ENCODE measurements at places on chromosomes 2 and 18.
A peak's percentile ranks its signal among the peaks of the same experiment; 100 is the strongest.

GRCh38 chr18:58344861-58345463, 283.9 kb downstream of the ALPK2 start:
- no peak for DNase-seq

- peak; percentile 8 for DNase-seq
These were observed 894.0 kb downstream of the DCDC2C start for GRCh38 chr2:4597400-4597799.

- no peak for DNase-seq
These were observed 268.7 kb downstream of the GLI2 start for GRCh38 chr2:121004359-121004758.

GRCh38 chr2:191845248-191845715, 1.6 kb downstream of the CAVIN2 start:
- DNase-seq, result no peak

- no peak for DNase-seq
These were observed 39.8 kb upstream of the ITPRID2 start for GRCh38 chr2:181851726-181852125.

- no peak for DNase-seq
These were observed 68.3 kb upstream of the PGAP1 start for GRCh38 chr2:196994764-196995163.

- DNase-seq, result no peak
These were observed 19.7 kb downstream of the CCDC102B start for GRCh38 chr18:68817584-68817983.

DNA sequence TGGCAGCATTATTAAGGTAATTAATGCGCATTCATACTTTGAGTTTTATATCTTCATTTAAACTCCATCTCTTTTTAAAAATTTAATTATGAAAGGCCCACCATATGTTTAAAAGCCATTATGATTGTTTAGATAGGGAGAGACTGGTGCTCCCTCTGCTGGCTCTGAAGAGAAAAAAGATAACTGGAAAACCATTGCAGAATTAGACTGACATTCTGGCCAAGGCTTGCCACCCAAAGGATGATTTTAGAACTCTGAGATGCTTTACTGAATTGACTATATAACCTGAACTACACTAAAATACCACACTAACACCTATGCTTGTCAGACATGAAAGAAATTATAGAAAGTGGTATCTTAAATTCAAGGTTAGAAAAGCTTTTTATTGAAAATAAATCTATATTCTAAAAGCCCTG, 127.6 kb upstream of the SPOPL start:
- peak; percentile 48 for DNase-seq

GRCh38 chr18:24408496-24408895, 10.9 kb upstream of the OSBPL1A start:
- DNase-seq, result no peak

DNA sequence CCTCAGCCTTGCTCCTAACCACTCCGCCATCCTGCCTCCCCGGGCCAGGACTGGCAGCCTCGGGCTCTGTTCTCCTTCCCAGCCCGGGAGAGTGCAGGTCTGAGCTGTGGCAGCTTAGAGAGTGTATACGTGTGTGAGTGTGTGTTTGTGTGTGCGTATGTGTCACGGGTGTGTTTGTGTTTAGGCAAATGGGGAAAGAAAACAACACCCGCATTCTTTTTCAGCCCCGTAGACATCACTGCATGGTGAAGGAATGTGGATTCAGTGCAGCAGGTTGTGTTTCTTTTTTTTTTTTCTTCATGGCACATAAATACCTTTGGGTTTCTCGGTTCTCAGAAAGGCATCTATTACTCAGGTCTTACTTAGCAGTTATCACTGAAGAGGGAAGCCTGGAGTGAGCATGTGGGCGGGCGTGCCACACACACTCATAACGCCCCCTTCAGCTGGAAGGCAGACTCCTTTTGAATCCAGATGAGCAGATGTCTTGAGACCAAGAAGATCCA, 44.2 kb downstream of the GLI2 start:
- peak; percentile 89 for DNase-seq

DNA sequence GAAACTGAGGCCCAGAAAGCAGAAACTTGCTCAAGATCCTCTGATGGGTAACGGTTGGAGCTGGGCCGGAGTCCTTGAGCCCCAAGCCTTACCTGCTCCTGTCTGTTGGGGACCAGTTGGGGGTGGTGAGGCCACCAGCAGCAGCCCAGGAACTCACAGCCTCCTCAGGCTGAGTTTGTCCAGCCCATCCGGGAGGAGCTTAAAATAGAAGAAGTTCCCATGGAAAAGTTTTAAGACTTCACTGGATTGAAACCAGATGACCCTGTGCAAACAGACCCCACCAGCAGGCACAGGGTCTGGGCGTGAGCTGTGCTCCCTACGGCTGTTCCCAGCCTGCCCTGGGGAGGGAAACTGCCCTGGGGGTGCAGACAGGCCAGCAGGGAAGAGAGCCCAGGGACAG, 40.6 kb upstream of the FOSL2 start:
- peak; percentile 44 for DNase-seq

DNA sequence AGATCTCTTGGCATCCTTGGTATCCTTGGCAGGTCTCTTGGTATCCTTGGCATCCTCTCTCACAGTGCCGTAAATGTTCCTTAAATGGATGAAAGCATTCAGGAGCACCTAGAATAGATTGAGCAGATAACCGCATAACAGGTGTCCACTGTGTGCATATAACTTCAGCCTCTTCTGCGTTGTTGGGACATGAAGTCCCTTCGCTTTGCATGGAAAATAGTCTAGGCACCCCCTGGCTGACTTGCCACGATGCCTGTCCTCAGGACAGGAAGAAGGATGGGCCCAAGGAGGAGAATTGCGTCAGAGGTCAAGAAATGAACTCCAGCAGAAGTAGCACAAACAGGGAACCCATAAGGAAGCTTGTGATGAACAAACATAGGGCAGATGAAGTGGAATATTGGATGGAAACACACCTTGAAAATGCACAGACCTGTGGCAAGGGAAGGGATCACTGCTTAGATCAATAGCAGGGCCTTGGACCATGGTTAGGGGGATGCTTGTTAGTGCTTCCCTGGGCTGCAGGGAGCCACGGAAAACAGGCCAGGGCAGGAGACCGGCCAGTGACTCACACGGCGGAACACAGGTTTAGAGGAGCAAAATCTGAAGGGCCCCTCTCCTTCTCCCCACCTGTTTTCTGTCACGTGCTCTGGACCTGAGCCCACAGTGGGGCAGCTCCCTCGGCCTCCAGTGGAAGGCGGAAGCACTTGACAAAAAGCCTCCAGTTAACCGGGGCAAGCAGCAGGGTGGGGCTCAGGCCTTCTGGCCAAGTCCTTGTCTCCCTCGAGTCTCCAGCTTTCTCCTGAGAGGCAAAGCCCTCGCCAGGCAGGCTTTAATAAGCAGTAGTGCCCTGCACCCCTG, 99.2 kb upstream of the ASAP2 start:
- DNase-seq, result no peak

DNA sequence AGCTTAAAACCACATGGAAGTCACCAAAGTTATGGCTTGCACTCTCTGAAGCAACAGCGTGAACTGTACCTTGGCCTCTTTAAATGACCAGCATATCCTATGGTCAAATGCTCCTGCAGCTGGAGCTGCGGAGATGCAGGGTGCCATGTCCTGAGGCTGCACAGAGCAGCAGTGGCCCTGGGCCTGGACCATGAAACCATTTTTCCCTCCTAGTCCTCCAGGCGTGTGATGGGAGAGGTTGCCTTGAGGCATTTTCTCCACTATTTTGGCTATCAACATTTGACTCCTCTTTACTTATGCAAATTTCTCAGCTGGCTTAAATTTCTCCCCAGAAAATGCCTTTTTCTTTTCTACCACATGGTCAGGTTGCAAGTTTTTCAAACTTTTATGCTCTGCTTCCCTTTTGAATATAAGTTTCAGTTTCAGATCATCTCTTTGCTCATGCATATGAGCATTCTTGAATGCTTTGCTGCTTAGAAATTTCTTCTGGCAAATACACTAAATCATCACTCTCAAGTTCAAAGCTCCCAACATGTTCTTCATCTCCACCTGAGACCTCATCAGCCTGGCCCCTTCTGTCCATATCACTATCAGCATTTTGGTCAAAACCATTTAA, 82.9 kb upstream of the TMEFF2 start:
- no peak for DNase-seq

DNA sequence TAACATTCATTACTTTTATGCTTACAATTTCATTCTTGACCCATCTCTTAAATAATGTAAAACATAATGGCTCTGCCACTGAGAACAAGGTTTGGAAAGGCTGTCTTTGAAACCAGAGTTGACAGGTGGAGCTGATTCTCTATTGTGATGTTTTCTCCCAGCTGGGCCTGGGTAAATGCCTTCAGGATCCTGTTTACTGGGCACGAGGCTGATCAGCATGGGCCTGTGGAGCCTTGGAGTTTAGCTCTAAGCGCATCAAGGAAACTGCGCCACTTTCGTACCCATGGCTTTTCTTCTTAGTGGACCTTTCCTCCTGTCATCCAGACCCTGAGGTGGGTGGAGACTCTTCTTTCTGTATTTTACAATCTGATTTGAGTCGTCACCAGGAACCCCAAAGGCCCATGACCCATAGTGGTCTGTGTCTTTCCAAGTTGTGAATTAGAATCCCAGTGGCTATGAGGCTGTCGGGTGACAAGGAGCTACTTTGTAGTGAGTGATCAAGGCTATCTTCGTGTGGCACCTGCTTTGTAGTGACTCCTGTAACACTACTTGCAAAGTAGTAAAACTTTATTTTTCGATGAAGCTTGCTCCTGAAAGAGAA, 123.1 kb downstream of the LPIN1 start:
- no peak for DNase-seq

DNA sequence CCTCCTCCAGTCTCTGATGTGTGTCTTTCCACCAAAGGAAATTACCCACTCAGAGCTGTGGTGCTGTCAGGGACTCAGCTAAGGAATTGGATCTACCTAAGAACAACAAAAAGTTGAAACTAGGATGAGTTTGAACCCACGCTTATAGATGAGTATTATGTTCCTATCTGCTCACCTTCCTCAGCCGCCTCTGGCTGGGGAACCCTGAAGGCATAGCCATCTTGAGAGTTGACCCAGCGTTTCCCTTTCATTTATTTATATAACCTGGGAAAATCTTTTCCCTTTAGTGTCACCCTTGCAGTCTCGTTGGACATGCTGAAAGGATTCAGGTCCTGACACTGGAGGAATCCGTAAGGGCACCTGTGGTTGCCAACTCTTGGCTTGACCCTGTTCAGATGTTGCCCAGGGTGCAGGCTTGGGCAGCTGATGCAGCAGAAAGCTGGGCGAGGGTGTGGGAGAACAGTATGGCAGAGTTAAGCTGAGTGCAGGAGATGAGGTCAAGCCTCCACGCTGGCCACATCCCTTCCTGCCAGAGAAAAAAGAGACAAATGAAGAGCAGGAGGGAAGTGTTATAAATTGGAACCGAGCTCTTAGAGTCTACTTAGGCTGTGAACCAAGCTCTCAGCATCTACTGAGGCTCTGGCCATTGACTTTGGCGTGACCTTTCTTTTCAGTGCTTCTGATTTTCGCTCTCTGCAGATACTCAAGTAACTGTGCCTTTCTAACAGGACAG, 1.9 kb downstream of the CDH20 start:
- DNase-seq, result no peak

DNA sequence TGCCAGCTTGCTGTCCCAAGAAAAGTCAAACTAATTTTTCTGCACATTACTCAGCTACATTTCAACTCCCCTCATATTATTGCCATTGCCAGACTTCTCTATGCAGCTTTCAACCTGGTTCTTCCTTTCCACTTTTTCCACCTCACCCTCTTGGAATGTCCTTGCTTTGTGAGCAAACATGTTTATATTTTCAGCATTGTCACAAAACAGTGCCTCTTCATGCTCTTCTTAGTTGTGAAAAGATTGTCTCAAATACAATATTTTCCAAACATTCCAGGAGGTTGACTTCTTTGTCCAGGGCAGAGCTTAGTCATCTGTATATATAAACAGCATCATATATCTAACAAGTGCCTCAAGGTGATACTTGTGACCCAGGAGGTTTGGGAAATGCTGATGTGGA, 803.3 kb upstream of the CELF4 start:
- no peak for DNase-seq

DNA sequence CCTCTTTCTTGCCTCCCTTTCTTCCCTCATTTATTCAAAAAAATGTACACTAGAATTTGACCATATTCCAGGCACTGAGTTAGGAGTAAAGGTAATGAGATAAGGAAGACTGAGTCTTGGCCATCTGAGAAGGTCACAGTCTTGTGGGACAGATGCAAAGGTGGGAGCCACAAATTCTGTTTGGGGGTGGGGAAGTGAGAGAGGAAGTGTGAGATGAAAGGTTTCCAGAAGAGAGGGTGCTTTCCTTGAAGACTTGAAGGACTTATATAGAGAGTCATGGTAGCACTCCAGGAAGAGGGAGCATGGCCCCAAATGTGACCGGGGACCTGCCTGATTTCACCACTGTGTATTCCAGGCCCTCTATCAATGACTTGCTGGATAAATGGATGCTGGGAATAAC, 320.6 kb downstream of the LPIN1 start:
- DNase-seq, result no peak

- no peak for DNase-seq
These were observed 954.2 kb upstream of the NRXN1 start for GRCh38 chr2:51986101-51986500.

GRCh38 chr2:134247679-134248078, 6.2 kb upstream of the MGAT5 start:
- DNase-seq, result no peak

DNA sequence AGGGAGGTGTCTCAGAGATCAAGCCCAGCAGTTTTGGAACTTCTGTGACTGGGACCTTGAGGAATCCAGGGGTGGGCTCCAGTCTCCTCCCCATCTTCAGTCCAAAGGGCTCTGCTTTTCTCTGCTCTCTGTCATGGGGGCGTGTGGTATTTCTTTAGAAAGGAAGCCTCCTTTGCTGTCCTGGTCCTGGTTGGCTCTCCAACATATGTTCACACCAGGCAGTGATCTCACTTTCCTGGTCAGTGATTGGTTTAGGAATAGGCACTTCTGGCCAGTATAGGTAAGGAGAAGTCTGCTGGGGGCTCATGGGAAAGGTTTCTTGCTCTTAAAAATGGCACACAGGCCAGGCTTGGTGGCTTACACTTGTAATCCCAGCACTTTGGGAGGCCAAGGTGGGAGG, 115.5 kb upstream of the HAAO start:
- no peak for DNase-seq

GRCh38 chr2:181810823-181811695, 80.5 kb upstream of the ITPRID2 start:
- DNase-seq, result peak; percentile 71

- no peak for DNase-seq
These were observed 871.9 kb downstream of the TSN start for GRCh38 chr2:122627388-122627787.

DNA sequence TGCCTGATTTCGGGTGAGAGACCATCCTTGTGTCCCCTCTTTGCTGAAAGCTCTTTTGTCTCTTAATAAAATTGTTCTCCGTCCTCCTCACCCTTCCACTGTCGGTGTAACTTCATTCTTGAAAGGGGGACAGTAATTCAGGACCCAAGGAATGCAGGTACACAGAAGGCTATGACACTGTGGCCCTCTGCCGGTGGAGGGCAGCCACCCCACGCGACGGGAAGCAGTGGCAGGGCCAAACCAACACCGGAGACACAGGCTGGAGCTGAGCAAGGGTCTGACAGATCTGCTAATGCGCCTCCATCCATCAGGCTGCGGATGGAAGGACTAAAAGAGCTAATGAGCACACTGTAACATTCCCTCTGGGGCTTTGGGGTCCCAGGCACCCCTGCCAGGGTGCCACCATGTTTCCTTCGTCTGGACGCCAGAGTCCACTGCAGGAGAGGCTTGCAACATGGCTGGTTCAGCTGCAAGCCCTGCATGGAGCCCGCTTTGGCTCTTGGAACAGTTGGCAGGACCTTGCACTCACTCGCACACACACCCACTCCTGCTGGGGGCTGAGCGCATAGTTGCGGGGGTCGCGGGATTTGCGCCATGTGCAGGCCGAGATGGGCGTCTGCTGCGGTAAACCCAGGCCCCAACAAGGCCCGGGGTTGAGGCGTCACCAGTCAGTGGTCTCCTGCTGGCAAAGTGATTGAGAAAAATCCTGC, 544.1 kb upstream of the CDH7 start:
- no peak for DNase-seq

All from fibroblast of skin of abdomen (primary cell).